HT1080 (cell line): ENCODE measurements at places on chromosomes 6 and 20. TPM values are rescaled to one million over a fixed set of nuclear protein-coding genes. Genes with fewer than 3 reads are reported as not detected.

GRCh38 chr6:31462964-31463870 lies 34.7 kb upstream of the MICB start:
- peak; percentile 58 for DNase-seq

Gene POFUT1
- total RNA-seq = 75.8 and 82.3 TPM in 2 replicates

Gene FERMT1
- 17.0 and 22.4 TPM in 2 replicates for total RNA-seq

DNA sequence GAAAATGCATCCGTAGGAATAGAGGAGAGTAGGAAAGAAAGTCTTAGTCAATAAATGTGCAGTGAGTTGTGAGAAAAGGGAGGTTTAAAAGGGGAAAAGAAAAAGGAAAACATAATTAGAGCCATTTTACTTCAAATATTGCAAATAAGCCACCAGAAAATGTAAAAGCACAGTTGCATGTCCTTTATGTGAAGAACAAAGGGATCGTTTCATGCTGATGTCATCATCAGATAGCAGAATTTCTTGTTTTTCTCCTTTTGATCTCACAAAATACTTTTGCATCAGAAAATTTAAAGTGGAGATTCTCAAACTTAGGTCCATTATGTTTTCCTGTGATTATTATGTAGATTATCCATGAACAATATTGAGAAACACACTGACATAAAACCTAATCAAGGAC lies 166.7 kb downstream of the HAO1 start:
- no peak for DNase-seq

DNA sequence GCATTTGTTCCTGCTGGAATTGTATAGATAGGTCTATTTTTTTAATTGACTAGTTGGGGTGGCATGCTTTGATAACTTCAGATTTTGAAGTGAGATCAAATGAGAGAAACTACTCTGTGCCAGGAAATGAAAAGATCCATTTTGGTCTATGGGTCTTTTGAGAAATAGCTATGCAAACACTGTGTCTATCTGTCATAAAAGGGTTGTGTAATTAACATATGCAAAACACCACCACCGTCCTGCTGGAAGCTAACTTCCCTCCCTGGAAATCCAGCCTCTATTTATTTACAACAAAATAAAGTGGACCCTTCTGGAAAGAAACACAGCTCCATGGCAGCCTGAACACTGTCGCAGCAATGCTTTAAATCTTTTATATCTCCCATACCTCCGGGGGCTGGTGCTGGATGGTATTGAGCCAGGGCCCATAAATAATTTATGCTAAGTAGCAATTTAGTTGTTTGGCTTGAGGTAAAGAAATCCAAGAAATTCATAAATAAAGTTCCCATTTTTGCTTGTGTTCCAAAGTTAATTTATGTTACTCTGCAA lies 244.2 kb upstream of the POU3F2 start:
- no peak for DNase-seq

- DNase-seq = no peak
Measured at GRCh38 chr6:129385117-129385516, 324.9 kb downstream of the ARHGAP18 start.

GRCh38 chr6:17585766-17586490 lies 14.2 kb upstream of the FAM8A1 start:
- DNase-seq = peak; percentile 30

GRCh38 chr6:148497257-148497656 lies 154.6 kb downstream of the SASH1 start:
- no peak for DNase-seq

DNA sequence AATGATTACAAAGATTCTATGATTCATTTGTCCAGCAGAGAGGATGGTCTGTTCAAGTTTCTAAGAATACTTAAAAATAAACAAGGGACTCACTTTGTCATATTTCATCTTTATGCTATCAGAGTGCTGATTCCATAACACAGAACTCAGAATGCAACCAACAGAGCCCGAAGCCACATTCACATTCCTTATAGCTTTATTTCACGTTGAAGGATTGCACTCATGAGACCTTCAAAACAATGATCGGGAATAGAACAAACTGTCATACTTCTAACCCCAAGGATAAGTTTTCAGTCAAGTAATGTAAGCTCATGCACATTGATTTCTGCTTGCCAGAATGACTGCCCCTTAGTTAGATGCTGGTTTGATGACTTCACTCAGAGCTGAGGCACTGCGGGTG lies 25.2 kb downstream of the FNDC1 start:
- no peak for DNase-seq

DNA sequence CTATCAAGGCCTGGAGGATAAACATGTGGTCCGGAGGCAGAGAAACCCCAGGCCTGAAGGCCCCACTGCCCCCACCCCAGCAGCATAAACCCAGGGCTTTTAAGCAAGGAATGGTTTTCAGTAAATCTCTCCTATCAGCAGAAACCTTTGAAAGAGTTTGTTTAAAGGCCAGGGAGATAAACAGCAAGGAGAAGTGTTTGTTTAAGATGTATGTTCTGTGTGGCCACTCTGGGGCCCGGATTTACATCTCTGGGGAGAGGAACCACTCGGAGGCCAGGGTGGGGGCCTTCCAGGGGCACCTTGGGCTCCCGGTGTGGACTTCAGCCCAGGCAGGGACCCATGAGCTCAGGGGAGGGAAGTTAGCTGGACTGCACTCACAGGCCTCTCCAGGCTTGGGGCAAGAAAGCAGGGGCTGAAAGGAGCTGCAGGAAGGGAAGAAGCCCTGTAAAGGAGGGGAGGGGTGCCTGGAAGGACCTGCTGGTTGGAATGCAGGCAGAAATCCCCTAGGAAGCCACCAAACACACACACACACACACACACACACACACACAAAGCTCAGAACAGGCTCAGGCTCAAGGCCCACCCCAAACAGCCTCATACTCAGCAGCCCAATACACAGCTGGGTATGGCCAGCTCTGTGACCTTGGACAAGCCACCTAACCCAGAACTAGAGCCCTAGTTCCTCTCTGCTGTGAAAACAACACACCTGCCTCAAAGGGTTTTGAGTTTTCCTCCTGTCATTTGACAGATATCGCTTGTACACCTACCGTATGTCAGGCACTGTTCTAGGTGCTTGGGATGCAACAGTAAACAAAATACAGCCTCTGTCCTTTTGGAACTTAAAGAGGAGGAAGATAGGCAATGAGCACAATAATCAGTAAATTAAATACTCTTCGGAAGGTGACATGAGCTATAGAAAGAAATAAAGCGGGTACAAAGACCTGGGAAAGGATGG lies 26.2 kb upstream of the FOXP4 start:
- DNase-seq = no peak

Gene RAET1G
- total RNA-seq = 1.6 and 2.4 TPM in 2 replicates

GRCh38 chr6:151862461-151862860 lies 55.0 kb downstream of the ESR1 start:
- no peak for DNase-seq

DNA sequence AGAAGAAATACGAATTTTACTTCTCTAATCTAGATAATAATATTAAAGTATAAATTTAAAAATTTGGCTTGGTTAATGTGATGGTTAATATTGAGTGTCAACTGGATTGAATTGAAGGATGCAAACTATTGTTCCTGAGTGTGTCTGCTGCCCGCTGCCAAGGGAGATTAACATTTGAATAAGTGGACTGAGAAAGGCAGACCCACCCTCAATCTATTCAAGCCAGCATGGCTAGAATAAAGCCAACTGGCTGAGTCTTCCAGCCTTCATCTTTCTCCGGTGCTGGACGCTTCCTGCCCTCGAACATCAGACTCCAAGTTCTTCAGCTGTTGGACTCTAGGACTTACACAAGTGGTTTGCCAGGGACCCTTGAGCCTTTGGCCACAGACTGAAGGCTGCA lies 152.7 kb downstream of the TBXT start:
- DNase-seq = no peak

DNA sequence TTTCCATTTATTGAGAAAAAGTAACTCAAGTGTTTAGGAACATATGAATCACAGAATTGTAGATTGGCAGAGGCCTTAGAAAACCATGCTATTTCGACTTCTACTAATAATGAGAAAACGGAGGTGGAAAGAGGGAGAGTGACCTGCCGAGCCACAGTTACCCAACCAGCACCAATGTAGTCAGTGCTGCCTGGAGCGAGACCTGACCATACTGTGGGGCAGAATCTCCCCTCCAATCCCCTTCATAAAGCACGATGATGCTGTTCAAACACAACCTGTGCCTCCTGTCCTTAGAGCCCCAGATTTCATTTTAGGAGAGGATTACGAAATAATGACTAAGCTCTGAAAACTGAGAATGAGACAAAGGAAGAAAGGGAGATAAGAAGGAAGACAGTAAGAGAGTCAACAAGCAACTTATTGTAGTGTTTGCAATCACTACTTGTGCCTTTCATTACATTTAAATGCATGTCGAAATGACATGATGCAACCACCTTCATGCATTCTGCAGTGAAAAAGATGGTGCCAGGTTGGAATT lies 70.6 kb downstream of the ATXN1 start:
- peak; percentile 71 for DNase-seq

Gene HIVEP2
- 5.8 and 7.0 TPM in 2 replicates for total RNA-seq

DNA sequence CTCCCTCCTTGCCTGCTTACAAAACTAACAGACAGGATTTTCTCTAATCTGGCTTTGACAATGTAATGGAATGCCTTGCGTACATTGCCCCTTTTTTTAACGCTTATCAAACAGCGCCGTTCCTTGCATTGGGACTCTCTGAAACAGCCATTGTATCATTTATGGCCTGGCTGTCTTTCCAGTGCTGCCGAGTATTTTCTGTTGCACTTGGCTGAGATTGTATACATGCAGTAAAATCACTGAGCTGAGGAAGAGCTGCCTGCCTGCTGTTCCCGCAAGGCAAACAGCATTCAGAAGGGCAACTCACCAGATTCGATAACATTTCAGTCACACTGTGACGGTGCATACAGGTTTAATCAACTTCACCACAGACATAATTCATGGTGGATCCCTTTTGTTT lies 106.0 kb downstream of the SH3BGRL2 start:
- no peak for DNase-seq

Gene ARFGEF3
- total RNA-seq = 4.1 and 4.5 TPM in 2 replicates

DNA sequence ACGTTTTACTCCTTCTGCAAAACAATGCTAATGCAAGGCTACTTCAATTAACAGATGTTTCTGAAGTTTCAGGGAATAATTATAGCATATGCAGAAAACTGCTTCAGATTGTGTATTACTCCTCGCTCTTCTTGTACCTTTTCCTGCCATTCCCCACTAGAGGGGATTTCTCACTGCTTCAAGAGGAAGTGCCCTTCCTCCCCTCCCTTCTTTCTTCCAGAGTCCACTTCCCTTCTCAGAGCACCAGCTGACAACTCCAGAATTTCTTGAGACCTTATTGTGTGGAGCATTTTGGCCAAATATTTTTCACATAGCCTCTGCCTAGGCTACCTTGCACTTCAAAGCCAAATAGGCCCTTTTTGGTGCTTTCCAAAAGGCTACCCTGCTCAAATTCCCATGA lies 12.7 kb upstream of the MCUR1 start:
- DNase-seq = no peak

Gene SPATA25
- 0.33 and 0.34 TPM in 2 replicates for total RNA-seq

DNA sequence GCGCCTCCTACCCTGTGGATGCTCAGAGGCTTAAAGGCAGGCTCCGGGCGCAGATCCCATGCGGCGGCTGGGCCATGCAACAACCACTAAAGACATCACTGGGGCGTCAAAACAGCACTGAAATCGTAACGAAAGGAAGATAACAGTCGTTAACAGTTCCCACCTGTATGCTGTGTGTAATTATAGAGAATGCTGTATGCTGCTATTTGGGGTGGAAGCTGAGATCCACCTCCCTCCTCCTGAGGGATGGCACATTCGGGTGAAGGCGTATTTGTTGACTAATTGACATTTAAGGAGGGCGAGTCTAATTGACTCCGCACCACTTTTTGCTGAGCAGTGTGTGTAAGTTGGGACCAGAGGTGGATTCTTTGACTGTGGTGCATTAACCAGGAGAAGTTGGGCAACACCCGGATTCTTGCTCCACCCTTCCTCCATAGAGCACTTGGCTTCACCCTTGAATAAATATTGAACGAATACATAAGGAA lies 687 bp downstream of the SLC35A1 start:
- peak; percentile 25 for DNase-seq

DNA sequence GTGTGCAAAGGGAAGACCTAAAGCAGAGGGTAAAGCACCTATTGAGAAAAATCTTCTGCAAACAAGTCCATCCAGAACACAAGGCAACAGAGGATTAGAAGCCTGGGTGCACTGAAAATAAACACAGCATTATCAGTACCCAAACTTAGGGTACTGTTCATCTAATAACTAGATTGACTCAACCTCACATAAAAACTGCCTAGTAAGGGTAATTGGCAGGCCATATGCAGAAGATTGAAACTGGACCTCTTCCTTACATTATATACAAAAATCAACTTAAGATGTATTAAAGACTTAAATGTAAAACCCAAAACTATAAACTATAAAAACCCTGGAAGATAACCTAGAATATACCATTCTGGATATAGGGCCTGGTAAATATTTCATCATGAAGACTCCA lies 91.2 kb upstream of the SIRPG start:
- no peak for DNase-seq

DNA sequence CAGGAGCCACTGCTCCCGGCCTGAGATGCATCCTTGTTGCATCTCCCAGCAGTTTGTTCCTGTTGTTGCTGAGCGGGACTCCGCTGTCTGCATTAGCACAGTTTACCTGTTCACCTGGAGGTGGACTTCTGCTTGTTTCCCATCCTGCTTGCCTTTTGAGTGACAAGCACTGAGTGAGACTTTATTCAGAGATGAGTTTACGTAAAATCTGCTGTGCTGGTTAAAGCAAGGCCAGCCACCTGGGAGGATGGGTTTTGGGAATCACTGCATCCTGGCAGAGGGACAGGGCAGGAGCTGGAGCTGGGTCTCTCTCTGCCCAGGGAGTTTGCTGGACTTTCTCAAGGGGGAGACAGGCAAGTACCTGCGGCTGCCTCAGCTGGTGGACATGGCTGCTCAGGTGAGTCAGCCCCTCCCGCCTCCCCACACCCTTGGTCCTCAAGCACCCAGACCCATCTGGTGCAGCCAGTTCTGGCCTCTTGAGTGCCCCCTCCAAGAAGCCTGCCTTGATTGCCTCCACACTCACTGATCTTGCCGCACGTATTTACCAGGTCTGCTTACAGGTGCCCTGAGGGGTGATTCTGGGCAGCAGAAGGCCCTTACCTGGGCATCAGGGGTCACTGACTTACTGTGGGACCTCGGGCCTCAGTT lies 55.5 kb downstream of the SRC start:
- no peak for DNase-seq

- DNase-seq = peak; percentile 24
Measured at GRCh38 chr20:33602826-33603590, 59.1 kb upstream of the C20orf144 start.

DNA sequence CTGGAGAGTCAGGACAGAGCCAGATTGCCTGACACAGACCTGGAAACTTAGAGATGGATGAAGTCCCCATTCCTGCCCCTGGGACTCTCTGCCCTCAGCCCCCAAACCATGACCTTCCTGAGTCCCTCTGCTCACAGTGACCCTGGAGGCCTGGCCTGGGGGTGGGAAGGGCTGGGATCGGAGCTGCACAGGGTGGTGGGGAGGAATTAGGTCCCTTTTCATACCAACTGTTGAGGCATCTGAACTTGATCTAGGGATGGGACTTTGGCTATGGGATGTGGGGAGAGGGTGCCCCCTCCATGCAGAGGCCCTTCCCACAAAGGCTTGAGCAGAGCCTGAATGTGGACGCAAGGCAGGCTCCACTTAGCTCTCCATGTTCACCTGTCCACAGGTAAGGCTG lies 144.1 kb downstream of the MRPL14 start:
- no peak for DNase-seq
